Activated naive CD4-positive, alpha-beta T cell treated with anti-CD3 and anti-CD28 coated beads, Interleukin-2, amount 50 U/mL, for 72 hours (primary cell): ENCODE measurements at places on chromosomes 7 and 10. TPM values are rescaled to one million over a fixed set of nuclear protein-coding genes. Genes with fewer than 3 reads are reported as not detected.

DNA sequence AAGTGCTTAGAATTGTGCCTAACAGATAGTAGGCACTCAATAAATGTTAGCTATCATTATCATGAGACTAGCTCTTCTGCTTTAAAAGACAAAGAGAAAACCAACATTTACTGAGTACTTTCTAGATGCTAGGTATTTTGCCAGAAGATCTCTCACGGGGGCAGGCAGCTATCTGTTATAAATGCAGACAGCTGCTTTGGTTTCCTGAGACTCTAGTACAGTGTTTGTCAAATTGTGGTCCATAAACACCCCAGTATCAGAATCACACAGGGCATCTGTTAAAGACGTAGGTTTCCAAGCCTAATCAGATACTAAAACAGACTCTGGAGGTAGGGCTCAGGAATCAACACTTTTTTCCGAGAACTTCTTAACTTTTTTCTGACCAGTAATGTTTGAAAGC lies 13.9 kb downstream of the FAM133B start:
- no peak for DNase-seq

DNA sequence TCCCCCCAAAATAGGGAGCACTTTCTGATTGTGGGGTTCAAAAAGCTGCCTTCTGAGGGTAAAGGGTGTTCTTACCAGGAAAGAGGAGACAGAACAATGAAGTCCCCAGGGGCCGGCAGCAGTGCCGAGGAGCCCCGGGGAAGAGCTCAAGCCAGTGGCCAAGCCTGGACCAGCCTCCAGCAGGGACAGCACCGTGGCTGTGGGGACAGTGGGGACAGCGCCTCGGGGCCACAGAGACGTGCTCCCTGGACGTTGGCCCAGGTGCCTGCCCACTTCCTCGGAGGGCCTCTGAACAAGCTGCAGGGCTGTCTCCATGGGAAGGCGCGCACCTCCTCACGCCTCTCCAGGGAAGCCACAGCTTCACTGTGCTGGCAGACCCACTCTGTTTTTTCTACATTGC lies 312.6 kb downstream of the PTPRN2 start:
- peak; percentile 26 for DNase-seq

GRCh38 chr7:42274053-42274452 lies 37.0 kb upstream of the GLI3 start:
- DNase-seq: no peak

GRCh38 chr10:59905731-59906416 lies 482 bp downstream of the CCDC6 start:
- DNase-seq: no peak

Gene LAMB1
- total RNA-seq: not detected

Gene TUBGCP2
- total RNA-seq: 53.3 TPM

Gene TMEM176B
- total RNA-seq: not detected

Gene PAX4
- total RNA-seq: not detected
